ENCODE measurements at places on chromosomes 6 and 20.

DNA sequence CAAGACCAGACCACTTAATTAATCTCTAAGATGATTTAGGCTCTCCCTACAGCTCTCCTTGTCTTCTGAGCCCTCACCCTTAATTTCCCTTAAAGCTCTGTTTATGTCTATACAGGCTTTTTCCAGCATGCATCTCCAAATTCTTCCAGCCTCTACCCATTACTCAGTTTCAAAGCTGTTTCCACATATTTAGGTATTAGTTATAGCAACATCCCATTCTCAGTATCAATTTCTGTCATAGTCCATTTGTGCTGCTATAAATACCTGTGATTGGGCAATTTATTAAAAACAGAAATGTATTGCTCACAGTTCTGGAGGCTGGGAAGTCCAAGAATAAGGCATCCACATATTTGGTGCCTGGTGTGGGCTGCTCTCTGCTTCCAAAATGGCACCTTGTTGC, 2.3 kb upstream of the SERPINB1 start:
- no peak for DNase-seq

GRCh38 chr6:35780719-35781118, at the start of gene CLPSL1:
TSS of gene CLPSL1 (plus strand) at chr6:35781019. CDS start at chr6:35781111, 92 bp downstream.
- no peak for DNase-seq

- DNase-seq = no peak
These were observed 21.6 kb downstream of the TOMM34 start for GRCh38 chr20:44938637-44939036.

- no peak for DNase-seq
These were observed 227.2 kb upstream of the SULF2 start for GRCh38 chr20:48012401-48012974.

DNA sequence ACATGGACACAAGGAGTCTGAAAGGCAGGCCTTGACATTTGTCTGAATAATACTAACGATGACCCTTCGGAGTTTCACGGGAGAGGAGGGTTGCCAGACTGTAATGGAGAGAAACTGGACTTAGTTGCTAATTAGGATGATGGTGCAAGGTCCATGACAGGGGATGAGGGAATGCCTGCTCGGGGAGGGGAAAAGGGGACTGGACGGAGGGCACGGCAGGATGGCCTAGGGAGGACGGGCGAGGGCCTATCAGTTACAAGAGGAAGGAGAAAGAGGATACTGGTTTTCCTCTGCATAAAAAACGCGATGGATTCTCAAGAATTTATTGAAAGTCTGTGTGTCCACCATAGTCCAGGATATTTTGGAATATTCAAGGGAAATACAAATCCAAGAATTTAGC, 42.7 kb downstream of the IRAK1BP1 start:
- no peak for DNase-seq
